ENCODE measurements at places on chromosomes 2 and 18. TPM values are rescaled to one million over a fixed set of nuclear protein-coding genes. Genes with fewer than 3 reads are reported as not detected.

GRCh38 chr2:205180730-205181129 is 501.6 kb upstream of the NRP2 start:
- no peak for DNase-seq

DNA sequence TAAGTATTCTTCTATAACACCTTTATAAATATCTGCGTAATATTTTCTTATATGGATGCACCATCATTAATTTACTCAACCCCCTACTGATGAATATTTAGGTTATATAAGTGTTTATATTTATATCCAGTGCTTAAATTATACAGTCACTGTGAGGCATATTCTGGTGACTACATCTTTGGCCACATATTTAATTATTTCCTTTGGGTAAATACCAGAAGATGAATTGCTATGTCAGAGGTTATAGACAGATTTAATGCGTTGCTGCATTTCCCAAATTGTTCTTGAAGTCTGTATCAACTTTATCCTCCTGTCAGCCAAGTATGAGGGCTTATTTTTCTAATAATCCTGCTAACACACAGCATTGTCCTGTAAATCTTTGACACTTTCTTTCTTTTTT is 18.7 kb downstream of the DYSF start:
- DNase-seq: no peak

DNA sequence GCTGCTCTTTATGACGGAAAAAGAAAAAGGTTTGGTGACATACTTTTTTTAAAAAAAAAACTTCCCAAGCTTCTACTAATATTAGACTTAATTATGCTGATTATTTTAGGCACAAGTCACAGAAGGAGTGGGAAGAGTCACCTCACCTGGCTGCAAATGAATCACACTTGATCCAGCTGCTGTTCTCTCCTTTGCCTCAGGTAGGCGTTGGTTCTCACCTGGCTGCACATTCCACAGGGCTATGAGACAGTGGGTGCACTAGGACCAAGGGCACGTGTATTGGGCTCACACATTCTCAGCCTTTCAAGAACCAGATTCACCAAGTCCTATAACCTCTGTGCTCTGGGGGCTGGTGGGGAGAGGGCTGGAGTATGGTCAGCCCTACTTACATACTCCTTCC is 93.3 kb downstream of the TGFA start:
- no peak for DNase-seq

GRCh38 chr2:105496271-105496670 is 97.4 kb upstream of the FHL2 start:
- DNase-seq: peak; percentile 81

- DNase-seq: no peak
These were observed 336.5 kb downstream of the TNS1 start for GRCh38 chr2:217666338-217666737.

GRCh38 chr2:231717281-231718171 is 9.2 kb downstream of the PTMA start:
- peak; percentile 79 for DNase-seq

DNA sequence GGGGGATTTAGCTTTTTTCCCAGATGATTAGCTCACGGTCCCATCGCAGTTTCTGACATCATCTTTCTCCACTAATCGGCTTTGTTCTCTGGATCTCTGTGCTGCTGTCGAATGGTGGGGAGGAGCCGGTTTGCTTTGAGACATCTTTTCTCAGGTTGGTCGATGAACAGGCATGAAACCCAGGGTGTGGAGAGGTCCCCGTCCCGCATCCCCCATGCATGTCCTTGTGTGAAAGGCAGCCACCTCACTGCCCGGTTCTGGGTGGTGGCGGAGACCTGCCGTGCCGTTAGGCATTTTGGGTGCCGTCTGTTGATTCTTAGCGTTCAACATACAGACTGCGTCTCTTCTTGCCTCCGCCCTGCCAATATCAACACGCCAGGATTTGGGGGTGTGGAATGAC is 57.8 kb downstream of the CTDP1 start:
- DNase-seq: peak; percentile 8

DNA sequence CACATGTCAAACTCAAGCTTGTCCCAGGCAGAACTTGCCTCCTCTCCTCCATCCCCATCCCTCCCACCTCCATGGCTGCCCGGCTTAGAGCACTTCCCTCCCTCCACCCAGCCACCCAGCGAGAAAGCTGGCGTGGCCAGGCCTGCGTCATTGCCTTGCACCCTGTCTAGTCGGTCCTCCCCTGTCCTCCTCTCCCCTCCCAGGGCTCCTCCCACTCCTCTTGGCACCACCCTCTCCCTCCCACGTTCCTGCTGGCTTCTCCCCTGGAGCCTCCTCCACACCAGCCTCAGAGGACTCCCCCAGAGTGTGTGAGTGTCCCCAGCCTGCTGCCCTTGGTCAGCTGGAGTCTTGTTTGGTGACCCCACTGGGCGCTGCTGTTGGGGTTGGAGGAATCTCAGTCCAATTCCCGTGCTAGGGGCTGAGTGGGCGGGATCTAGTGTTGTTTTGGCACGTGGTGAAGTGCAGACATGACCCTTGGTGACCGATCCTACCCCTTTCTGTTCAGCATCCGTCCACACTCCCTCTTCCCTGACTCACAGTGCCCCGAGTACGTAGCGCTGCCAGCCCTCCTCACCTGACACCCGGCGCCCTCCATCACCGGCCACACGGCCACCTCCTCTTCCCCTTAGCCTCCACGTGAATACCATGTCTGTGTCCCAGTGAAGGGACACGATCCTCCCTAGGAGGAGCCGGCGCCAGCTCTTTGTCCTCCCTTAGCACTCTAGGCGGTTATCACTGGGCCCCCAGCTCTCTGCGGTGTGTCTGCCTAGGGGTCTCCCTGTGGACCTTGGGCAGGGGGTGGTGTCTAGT is 41.4 kb downstream of the ATP6V1C2 start:
- DNase-seq: peak; percentile 71

- no peak for DNase-seq
These were observed 25.3 kb downstream of the MARCO start for GRCh38 chr2:118967124-118967880.

- no peak for DNase-seq
These were observed 48.3 kb upstream of the ITGA4 start for GRCh38 chr2:181408861-181409260.

DNA sequence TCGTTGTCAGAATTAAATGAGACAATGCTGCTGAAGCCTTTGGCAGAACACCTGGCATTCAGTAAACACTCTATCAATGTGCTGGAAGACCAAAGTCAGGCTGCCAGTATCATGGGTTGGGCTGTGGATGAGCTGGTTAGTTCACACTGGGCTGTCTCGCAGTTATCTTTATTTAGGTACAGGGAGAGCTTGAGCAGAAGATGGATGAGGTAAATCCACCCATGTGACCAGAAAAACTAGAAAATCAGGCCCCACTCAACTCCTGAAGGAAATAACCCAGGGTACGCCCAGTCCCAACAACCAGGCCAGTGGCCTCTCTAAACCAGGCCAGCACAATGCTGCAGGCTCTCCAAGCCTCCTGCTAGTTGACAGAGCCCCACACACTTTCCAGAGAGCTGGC is 330.3 kb downstream of the TNS1 start:
- DNase-seq: no peak

DNA sequence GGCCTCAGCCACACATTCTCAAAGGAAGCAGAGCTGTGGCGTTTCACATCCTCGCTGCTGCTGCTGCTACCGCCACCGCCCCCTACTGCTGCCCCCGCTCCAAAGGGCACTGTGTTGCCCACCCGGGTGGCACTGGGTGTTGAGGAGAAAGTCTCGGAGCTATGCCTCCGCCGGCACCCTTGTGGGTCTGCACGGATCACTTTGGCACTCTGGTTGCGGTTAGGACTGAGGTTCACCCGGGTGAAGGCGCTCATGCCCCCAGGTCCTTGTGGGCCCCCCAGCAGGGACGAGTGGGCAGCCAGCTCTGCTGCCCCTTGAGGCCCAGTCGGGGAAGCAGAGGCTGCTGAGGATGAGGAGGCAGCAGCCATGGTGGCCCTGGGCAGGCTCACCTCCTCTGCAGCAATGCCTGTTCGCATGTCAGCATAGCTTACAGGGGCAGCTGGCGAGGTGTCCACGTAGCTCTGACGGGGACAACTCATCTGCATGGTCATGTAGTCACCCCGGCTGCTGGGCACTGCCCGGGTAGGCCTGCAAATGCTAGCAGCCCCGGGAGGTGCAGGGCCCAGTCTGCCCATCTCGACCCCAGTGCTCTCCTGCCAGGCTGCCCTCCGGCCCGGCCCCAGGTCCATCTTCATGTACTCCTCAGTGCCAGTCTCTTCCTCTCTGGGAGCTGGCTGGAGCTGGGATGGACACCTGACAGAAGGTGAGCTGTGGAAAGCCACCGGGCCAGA is 4.2 kb downstream of the IRS1 start:
- peak; percentile 81 for DNase-seq

- no peak for DNase-seq
These were observed 70.7 kb downstream of the RBM43 start for GRCh38 chr2:151191001-151191400.

GRCh38 chr2:226426292-226426736 is 373.3 kb downstream of the IRS1 start:
- no peak for DNase-seq

DNA sequence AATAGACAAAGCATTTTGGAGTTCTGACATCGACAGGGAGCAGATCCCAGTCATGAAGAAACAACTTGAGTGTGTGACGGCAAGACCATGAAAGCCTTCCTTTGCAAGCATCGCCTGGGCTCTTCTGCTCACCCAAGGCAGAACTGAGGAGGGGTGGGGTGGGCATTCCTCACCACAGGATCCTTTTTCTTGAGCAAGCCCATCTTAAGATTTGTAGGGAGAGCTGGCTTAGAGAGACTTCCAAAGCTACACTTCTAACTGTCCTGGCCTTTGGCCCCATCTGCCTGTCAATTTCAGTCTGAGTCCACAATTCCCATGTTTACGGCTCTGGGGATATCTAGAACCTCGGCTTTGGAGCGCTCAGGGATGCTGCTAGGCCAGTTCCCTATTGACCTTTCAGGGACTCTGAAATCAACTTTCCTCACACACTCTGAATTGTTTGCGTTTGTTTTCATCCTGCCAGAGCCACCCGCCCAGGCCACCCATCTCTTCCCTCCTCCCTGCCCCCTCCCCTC is 3.7 kb downstream of the KLHL14 start:
- no peak for DNase-seq

DNA sequence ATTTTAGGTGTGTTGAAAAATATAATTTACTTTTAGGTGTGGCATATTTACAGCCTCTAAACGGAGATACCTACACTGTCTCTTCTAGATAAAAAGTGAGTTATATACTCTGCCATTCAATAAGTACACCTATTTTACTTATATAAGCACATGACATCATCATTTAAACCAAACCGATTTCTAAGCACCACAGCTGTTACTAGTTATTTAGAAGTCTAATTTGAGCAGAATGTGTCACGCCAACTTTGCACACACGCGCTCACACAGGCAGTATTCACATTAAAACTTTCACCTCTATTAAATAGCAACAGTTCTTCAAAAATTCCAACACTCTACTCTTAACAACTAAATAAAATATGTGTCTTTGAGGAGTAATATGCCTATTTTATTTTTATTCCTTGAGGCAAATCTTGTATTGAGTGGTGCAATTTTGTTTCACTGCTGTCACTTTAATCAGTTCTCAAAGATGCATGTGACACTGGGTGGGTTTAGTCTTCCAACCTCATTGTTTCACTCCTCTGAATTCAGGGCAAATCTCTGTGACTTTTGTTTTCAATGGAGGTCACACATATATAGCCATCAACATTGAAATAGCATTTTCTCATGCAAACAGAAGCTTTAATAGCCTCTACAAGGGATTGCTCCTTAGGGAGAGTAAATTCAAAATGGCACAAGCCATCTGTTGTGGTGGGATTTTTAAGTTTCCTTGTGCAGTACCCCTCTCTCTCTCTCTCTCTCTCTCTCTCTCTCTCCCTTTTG is 721.0 kb downstream of the PLCL1 start:
- no peak for DNase-seq

DNA sequence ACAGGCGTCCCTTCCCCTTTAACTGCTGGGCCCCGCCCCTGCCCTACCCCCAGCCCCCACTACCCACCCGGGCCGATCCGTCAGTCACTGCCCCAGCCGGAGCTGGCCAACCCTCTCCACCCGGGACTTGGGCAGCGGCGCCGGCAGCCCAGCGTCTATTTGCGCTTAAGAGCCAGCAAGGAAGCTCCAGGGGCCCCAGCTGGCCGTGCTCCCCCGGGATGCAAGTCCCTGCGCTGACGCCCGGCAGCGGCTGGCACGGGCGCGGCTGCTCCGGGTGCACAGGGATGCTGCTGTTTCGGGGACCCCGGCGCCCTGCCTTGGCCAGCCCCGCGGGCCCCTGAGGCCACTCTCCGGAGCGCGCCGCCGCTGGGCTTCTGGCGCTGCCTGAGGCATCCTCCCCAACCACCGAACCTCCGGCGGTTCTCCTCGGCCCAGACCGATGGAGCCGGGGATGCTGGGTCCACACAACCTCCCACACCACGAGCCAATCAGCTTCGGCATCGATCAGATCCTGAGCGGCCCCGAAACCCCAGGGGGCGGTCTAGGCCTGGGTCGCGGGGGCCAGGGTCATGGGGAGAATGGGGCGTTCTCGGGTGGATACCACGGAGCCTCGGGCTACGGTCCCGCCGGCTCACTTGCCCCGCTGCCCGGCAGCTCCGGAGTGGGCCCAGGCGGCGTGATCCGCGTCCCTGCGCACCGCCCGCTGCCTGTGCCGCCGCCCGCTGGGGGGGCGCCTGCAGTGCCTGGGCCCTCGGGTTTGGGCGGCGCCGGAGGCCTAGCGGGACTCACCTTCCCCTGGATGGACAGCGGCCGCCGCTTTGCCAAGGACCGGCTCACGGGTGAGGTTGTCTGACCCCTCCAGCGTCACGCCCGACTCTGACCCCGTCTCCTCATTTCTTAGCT is at the start of gene TLX2:
Gene TLX2 (plus strand): TSS at position 83 of the 903 bp plus-strand sequence. CDS start 357 bp downstream, at position 440.
- DNase-seq: peak; percentile 78

- DNase-seq: peak; percentile 79
These were observed 777 bp downstream of the GALNT3 start for GRCh38 chr2:165793161-165793778.

DNA sequence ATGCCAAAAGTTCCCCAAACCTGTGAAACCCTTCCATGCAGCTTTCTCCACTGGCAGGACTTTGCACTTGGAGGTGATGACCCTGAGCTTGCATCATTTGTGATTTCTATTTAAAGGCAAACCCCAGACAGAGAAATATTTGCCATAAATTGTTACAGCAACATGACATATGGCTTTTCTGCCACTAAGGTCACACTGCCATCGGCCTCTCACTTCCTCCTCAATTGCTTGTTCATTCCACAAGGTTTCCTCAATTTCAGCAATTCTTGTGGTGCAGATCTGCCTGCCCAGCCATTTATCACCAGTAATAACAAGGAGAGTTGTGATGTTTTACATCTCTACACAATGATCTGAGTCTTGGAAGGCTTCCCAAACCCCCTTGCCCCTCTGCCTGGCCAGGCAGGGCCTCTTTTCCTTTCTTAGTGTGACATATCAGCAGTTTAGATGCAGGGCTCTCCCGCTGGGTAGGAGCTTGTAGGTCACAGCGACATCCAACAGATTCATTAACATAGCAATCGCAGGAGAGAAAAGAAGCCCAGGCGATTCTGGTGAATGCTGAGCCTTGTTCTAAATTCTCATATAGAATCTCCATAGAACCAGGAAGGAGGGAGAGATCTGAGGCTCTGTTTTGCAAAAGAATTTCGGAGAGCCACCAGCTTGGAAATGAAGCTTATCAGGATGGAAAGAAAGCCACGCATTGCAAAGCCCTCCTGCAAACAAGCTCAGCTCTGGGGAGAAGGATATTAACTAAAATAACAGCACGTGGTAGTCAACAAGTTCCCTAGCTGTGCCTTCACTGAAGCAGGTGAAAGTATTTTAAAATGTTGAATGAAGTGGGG is 46.7 kb upstream of the ITGA6 start:
- no peak for DNase-seq

Gene ALLC
- total RNA-seq: not detected

Gene SLC11A1
- total RNA-seq: 77.1 TPM

Gene UGT1A5
- not detected for total RNA-seq

Gene OTOS
- total RNA-seq: not detected

Gene CYRIA
- 22.3 TPM for total RNA-seq

Gene KCNS3
- total RNA-seq: 3.1 TPM

Gene GLI2
- total RNA-seq: 21.1 TPM

Data from posterior vena cava (tissue), 2 donors.